ENCODE measurements at places on chromosomes 16 and 17. TPM values are rescaled to one million over a fixed set of nuclear protein-coding genes. Genes with fewer than 3 reads are reported as not detected.
A peak's percentile ranks its signal among the peaks of the same experiment; 100 is the strongest.

The MT1H gene
- total RNA-seq: not detected

The KRTAP4-9 gene
- total RNA-seq: not detected

The ELAC2 gene
- total RNA-seq: 48.3 TPM

The MYH13 gene
- total RNA-seq: not detected

The ORAI3 gene
- 21.7 TPM for total RNA-seq

The RHBDF2 gene
- total RNA-seq: 4.1 TPM

The RRAD gene
- 7.5 TPM for total RNA-seq

The TXNDC11 gene
- total RNA-seq: 40.0 TPM

DNA sequence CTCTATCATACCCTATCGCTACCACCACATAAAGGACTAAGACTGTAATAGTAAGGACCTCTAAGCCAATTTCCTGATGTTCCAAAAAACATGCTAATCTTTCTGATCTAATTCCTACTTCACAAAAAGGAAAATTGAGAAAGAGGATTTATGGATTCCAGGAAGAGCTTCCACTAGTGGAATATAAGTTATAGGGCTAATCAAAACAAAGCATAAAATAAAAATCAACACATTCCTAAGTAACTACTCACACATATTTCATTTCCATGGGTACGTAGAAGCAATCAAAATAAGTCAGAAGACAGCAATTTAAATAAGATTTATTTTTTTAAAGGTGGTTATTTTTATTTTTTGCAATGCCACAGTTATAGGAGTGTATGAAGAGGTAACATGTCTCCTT is 12.4 kb downstream of the CCDC43 start:
- no peaks in the 10 kb centered on the region for H3K36me3 ChIP-seq
- H3K4me1 ChIP-seq: no peaks in the 10 kb centered on the region
- H3K27me3 ChIP-seq: no peaks in the 10 kb centered on the region
- no peak overlapping the region for H3K27ac ChIP-seq

GRCh38 chr16:84062734-84063640 is 20.4 kb upstream of the SLC38A8 start:
- H3K27ac ChIP-seq: no peak overlapping the region
- H3K4me1 ChIP-seq: no peaks in the 10 kb centered on the region
- H3K4me3 ChIP-seq: no peak overlapping the region
- peak; percentile 49 for DNase-seq
- no peaks in the 10 kb centered on the region for H3K36me3 ChIP-seq

GRCh38 chr17:38621538-38621937 is 15.8 kb upstream of the SRCIN1 start:
- no peaks in the 10 kb centered on the region for H3K27me3 ChIP-seq
- H3K4me1 ChIP-seq: no peaks in the 10 kb centered on the region
- DNase-seq: no peak
- H3K36me3 ChIP-seq: no peaks in the 10 kb centered on the region
- H3K27ac ChIP-seq: no peak overlapping the region

DNA sequence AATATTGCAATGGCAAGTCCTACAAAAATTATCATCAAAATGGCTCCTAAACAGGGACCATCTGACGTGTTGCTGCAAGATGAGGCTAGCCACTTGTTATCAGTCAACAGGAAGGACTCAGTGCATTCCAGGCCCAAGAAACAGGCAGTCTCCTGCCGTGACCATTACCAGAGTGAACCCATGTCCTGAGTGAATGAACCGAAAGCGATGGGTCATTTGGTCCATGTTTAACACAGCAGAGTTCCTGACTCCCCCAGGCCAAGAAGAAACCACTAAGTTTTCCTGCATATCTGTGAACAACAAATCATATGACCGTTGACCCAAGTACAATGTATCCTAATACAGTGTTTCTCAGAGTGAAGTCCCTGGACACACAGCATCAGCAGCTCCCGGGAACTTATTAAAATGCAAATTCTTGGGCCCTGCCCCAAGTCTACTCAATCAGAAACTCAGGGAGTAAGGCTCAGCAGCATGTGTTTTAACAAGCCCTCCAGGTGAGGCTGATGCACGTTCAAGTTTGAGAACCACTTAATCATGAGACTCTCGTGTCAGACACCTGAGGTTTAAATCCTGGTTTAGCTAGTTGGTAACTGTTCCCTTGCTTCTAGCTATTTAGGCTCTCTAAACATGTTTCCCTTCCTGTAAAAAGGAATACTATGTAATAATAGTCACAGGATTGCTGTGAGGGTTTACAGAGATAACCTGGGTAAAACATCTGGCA is 429.4 kb upstream of the MAF start:
- H3K4me3 ChIP-seq: no peak overlapping the region
- no peak overlapping the region for H3K27ac ChIP-seq
- H3K27me3 ChIP-seq: no peaks in the 10 kb centered on the region

GRCh38 chr16:24946155-24946554 is 69.0 kb downstream of the ARHGAP17 start:
- no peaks in the 10 kb centered on the region for H3K27me3 ChIP-seq
- no peak overlapping the region for H3K4me3 ChIP-seq
- no peak for DNase-seq

DNA sequence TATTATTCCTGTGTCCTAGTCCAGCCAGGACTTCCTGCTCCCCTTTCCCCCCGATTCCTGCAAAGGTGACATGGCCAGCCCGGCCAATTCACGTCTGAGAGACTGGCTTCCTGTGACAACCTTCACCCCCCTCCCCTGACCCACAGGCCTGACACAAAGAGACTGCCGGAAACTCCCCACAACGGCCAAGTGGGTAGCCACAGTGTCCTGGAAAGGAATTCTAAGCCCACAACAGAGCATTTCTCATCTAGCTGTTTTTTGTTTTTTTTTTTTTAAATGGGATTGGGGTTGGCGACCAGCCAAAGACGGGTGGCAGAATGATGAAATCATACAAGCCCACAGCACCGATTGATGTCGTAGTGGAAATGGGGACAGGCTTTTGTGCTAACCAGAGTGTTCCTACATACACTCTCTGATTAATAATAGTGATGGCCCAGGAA is 2.8 kb upstream of the XAF1 start:
- H3K4me1 ChIP-seq: no peaks in the 10 kb centered on the region
- no peaks in the 10 kb centered on the region for H3K27me3 ChIP-seq

DNA sequence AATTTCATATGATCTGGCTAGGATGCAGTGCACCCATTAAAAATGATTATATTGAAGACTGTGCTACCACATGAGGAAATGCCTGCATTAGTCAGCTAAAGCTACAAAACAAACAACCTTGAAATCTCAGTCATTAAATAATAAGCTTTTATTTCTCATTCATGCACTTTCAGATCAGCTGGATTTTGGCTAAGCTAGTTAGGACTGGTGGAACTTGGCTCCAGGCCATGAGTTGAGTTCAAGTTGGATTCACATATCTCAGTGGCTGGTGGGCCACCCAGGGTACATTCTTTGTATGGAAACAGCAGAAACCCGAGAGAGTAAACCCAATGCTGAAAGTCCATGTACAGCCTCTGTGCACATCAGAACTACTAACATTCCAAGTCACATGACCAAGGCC is 6.4 kb upstream of the SLFN12L start:
- no peaks in the 10 kb centered on the region for H3K36me3 ChIP-seq
- H3K4me3 ChIP-seq: no peak overlapping the region
- no peak for DNase-seq
- H3K27me3 ChIP-seq: no peaks in the 10 kb centered on the region
- no peak overlapping the region for H3K27ac ChIP-seq

GRCh38 chr17:80705988-80706387 is 161.3 kb downstream of the RPTOR start:
- H3K4me3 ChIP-seq: no peak overlapping the region
- no peak overlapping the region for H3K27ac ChIP-seq
- no peaks in the 10 kb centered on the region for H3K4me1 ChIP-seq
- H3K36me3 ChIP-seq: no peaks in the 10 kb centered on the region
- no peak for DNase-seq

DNA sequence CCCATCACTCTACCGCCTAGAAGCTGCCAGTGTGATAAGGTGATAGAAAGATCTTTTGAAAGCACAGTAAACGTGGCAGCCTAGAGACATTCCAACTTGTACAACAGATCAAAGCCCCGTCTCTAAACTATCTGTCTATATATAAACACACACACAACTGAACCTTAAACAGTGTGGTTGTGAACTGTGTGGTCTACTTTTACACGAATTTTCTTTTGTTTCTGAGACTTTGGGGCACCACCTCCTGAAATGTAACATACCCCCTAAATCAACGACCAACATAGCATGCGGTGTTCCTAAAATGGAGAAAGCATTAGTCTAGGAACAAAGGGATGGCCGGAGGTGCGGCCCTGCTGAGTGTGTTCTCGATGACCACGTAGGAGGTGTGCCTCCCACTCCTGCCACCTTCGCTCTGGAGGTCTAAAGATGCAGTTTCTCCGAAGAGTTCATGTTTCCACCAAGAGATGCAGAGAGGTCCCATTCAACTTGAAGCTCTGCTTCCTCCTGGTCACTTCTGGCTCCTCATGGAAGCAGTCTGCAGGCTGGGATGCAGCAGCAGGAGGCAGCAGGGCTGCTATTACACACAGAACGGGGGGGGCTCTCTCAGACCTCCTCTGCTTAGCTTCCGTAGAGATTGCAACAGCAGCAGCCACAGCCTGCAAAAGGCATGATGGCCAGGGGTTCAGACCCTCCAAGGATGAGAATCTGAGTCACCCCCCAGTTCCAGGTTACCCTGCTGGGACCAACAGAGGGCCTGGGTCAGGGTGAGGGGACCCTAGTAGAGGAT is 22.6 kb upstream of the USP10 start:
- no peaks in the 10 kb centered on the region for H3K36me3 ChIP-seq
- no peak overlapping the region for H3K4me3 ChIP-seq
- no peaks in the 10 kb centered on the region for H3K27me3 ChIP-seq
- H3K4me1 ChIP-seq: no peaks in the 10 kb centered on the region
- no peak overlapping the region for H3K27ac ChIP-seq

GRCh38 chr16:3012828-3013420 is at the start of gene CLDN9:
Gene CLDN9, plus strand, starts transcription at chr16:3012923. Its CDS starts 440 bp downstream, at chr16:3013363.
- no peaks in the 10 kb centered on the region for H3K36me3 ChIP-seq
- no peak for DNase-seq
- H3K27me3 ChIP-seq: peaks cover 13% of the 10 kb centered on the region

DNA sequence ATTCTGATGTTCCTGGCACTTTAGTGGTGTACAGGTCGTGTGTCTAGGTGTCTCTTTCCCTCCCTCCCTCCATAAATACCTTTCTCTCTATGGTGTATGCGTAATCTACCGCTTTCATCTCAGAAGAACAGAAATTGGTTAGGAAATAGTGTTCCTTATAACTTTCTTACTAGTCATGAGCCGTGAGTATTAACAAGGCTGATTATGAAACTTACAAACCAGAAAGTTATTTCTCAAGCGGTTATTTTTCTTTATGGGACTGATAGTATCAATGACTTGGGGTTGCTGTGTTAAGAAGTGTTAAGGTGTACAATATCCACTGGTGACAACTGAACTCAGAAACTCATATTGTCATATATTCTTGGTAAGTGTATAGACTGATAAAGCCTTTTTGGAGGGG is 13.2 kb upstream of the MYH11 start:
- H3K36me3 ChIP-seq: no peaks in the 10 kb centered on the region
- no peaks in the 10 kb centered on the region for H3K27me3 ChIP-seq
- no peak overlapping the region for H3K4me3 ChIP-seq
- DNase-seq: no peak
- H3K4me1 ChIP-seq: no peaks in the 10 kb centered on the region

- peak; percentile 58 for DNase-seq
- H3K4me3 ChIP-seq: peak overlapping the region; percentile 72
- H3K27me3 ChIP-seq: no peaks in the 10 kb centered on the region
- peak overlapping the region; percentile 96 for H3K27ac ChIP-seq
- no peaks in the 10 kb centered on the region for H3K4me1 ChIP-seq
Observed at GRCh38 chr16:29815032-29815721, 775 bp upstream of the PAGR1 start.

GRCh38 chr16:47995354-47995753 is 160.4 kb downstream of the ABCC12 start:
- no peak overlapping the region for H3K4me3 ChIP-seq
- no peak overlapping the region for H3K27ac ChIP-seq
- H3K27me3 ChIP-seq: no peaks in the 10 kb centered on the region
- H3K36me3 ChIP-seq: no peaks in the 10 kb centered on the region
- no peak for DNase-seq
- H3K4me1 ChIP-seq: no peaks in the 10 kb centered on the region

GRCh38 chr17:3865176-3865575 is 19.1 kb upstream of the NCBP3 start:
- no peaks in the 10 kb centered on the region for H3K4me1 ChIP-seq
- no peak overlapping the region for H3K4me3 ChIP-seq
- H3K36me3 ChIP-seq: no peaks in the 10 kb centered on the region
- H3K27ac ChIP-seq: no peak overlapping the region

DNA sequence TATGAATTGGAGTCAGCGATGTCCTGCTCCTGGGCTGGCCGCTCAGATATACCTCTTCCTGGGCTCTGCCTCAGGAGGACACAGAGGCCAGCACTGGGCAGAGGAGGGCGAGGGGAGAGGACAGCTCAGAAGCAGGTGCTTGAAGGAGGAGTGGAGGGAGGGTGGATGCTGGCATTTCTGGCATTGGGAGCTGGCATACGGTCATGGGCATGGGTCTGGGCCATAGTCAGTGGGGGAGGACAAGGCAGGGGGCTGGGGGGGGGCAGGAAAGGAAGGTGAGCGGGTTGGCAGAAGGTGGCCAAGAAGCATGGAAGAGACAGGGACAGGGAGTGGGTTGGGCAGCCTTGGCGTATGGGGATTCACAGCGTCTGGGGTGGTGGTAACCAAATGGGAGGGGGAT is 16.7 kb upstream of the RAP1GAP2 start:
- no peak overlapping the region for H3K27ac ChIP-seq
- no peaks in the 10 kb centered on the region for H3K36me3 ChIP-seq
- peaks cover 4% of the 10 kb centered on the region for H3K4me1 ChIP-seq
- H3K4me3 ChIP-seq: no peak overlapping the region
- H3K27me3 ChIP-seq: peaks cover 7% of the 10 kb centered on the region

DNA sequence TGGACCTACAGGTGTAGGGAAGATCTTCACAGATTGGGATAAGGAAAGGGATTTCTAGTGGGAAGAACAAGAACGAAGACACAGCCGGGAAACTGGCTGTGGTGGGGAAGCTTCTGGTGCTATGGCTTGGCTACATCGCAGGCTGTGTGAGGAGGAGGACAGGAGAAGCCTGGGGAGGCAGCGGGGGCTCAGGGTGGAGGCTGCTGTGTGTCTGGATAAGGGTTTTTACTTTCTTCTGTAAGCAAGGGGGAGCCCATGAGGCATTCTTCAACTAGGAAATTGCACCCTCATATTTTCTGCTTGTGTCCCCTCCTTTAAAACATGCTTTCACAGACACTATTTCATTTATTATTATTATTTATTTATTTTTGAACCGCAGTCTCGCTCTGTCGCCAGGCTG is 2.9 kb upstream of the RHBDF2 start:
- H3K27ac ChIP-seq: no peak overlapping the region
- H3K27me3 ChIP-seq: no peaks in the 10 kb centered on the region
- H3K4me3 ChIP-seq: no peak overlapping the region
- H3K36me3 ChIP-seq: no peaks in the 10 kb centered on the region
- H3K4me1 ChIP-seq: no peaks in the 10 kb centered on the region

- peak overlapping the region; percentile 76 for H3K27ac ChIP-seq
- no peaks in the 10 kb centered on the region for H3K4me1 ChIP-seq
- no peaks in the 10 kb centered on the region for H3K27me3 ChIP-seq
- no peak overlapping the region for H3K4me3 ChIP-seq
Observed at GRCh38 chr16:3999479-4000325, 116.5 kb downstream of the ADCY9 start.

- no peak overlapping the region for H3K27ac ChIP-seq
- H3K27me3 ChIP-seq: no peaks in the 10 kb centered on the region
- DNase-seq: no peak
- no peaks in the 10 kb centered on the region for H3K36me3 ChIP-seq
- H3K4me3 ChIP-seq: no peak overlapping the region
Observed at GRCh38 chr16:85746460-85747215, 4.3 kb downstream of the C16orf74 start.

- no peaks in the 10 kb centered on the region for H3K36me3 ChIP-seq
- no peak overlapping the region for H3K27ac ChIP-seq
- H3K4me3 ChIP-seq: no peak overlapping the region
Observed at GRCh38 chr17:45756266-45756991, 27.7 kb upstream of the CRHR1 start.

Data from uterus (tissue), 4 donors.